ENCODE measurements at places on chromosomes 16 and 17.

DNA sequence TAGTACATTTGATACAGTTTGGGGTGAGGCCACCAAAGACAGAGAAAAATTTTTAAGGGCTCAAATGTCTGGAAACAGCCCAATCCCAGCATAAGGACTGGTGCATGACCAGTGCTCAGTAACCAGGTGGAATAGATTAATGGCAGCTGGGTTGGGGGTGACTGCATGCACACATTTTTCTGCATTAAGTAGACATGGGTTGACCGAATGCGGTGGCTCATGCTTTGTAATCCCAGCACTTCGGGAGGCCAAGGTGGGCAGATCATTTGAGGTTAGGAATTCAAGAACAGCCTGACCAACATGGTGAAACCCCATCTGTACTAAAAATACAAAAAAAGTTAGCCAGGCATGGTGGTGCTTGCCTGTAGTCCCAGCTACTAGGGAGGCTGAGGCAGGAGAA is 121.1 kb upstream of the HSBP1 start:
- no peak for DNase-seq

- DNase-seq, result no peak
Observed at GRCh38 chr16:6131526-6132050, 1034.0 kb upstream of the EEF2KMT start.

- peak; percentile 22 for DNase-seq
Observed at GRCh38 chr17:74008196-74008595, 195.3 kb upstream of the RPL38 start.

DNA sequence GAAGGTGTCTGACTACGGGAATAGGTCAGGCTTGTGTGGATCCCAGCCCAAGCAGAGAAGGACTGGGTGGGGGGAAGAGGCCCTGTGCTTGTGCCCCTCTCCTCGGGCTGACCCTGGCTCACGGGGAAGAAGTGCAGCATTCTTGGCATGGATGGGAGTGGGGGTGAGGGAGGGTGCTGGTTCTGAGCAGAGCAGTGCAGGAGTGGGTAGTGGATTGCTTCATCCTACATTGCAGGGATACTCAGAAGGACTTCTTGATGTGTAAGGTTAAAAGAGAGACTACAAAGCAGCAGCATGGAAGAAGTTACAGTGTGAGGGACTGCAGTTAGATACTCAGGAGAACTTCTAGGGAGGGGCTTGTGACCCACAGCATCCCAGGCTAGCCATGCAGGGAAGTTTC is 2.1 kb downstream of the ARHGAP23 start:
- no peak for DNase-seq

GRCh38 chr17:76462556-76463290 is 4.7 kb upstream of the AANAT start:
- no peak for DNase-seq

GRCh38 chr17:42185621-42185930 is 324 bp upstream of the HCRT start:
- no peak for DNase-seq

DNA sequence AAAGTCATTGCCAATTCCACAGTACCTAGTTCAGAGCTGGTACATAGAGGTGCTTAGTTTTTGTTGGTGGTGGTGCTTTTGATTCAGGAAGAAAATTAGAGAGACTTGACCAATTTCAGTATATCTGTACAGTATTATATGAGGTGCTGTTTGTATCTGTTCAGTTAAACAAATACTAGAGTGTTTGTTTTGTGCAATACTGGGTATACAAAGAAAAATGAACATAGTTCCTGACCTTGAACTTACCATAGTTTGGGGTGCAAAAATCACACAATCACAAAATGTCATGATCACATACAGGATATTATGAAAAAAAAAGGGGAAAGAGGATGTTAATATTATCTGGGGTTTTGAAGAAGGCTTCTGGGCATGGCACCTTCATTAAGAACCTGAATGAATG is 39.8 kb upstream of the GOT2 start:
- DNase-seq, result no peak
